ENCODE measurements at places on chromosomes 3 and 15.
A peak's percentile ranks its signal among the peaks of the same experiment; 100 is the strongest.

- no peak for DNase-seq
Observed at GRCh38 chr3:122100591-122101463, 45.7 kb downstream of the CD86 start.

- DNase-seq: no peak
Observed at GRCh38 chr15:61118885-61119284, 110.2 kb downstream of the RORA start.

DNA sequence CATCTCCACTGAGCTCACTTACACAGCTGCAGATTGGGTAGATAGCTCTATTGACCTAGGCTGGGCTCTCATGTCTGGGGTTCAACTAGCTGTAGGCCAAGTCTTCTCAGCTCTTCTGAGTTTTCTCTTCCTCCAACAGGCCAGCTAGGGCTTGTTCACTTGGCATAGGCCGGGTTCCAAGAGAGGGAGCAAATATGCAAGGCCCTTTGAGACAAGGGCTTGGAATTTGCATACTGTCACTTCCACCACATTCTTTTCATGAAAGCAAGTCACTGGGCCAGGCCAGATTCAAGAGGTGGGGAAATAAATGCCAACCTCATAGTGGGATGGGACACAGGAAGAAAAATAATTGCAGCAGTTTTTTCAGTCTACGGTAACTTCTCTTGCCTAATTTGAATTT lies 25.2 kb downstream of the PIGB start:
- no peak for DNase-seq

- no peak for DNase-seq
Observed at GRCh38 chr15:60679256-60679655, 200.3 kb upstream of the ICE2 start.

- peak; percentile 19 for DNase-seq
Observed at GRCh38 chr3:39278616-39278935, 1.3 kb downstream of the CX3CR1 start.

DNA sequence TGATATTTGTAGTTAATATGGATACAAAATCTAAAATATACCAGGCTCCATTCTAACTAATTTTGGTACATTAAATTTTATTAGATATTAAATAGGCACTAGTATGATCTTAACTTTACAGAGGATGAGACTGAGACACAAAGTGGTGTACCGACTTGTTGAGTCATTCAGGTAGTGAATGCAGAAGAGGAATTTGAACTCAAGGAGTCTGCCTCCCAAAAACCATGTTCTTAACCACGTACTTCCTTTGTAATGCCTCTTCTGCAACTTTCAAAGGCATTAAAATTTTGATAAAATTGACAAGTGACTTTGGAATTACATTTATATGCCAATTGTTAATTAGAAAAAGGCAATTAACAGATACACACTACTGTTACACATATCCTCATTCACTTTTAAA lies 61.8 kb downstream of the ZBBX start:
- no peak for DNase-seq

DNA sequence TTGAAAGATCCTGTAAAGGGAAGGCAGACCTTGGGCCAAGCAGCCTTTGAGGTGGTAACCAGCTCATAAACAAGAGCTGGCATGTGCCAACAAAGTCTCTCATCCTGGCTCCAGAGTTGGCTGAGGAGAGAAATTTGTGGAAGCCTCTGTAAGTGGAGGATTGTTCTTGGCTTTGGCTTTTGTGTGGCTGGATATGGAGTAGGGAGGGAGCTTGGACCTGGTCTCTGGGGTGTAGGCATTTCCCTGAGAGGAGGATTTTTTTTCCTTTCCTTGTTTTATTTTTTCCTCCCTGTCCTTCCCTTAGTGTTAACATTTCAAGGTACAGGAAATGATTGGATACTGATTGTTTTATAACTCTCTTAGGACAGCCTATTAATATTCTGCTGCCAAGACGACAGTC lies 60.8 kb downstream of the ZNF609 start:
- DNase-seq: no peak

DNA sequence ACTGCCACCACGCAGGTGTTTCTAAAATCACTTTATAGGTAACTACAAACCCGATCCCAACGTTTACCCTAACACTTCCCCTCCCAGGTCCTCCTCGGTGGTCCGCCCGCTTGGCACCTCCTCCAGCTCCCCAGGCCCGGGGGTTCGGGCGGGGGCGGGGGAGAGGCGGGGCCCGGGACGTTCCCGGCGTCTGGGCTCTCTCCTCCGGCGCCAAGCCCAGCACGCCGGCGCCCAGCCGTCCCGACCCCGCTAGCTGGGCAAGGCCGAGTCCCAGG lies 562 bp downstream of the CGGBP1 start:
- no peak for DNase-seq

DNA sequence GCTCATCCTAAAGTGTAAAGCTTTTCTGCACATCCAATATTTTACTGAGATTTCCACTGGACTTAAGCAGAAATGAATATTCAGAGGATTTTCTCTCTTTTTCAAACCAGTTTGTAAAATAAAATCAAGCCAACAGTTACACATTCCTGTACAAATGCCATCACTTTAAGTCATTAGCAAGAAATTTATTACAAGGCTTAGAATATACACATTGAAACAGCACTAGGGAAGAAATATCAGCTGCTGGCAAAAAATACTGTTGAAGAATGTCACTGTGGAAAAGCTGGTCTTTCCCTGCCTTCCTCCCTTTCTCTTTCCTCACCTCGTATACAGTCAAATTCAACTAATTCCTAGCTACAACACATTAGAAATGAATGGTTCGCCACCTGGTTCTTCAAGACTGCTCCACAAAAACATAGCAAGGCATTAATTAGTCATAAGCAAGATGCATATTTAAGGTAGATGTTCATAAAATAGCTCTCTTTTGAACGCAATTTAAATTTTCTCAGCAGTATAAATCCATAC lies 21.3 kb downstream of the PLOD2 start:
- no peak for DNase-seq

DNA sequence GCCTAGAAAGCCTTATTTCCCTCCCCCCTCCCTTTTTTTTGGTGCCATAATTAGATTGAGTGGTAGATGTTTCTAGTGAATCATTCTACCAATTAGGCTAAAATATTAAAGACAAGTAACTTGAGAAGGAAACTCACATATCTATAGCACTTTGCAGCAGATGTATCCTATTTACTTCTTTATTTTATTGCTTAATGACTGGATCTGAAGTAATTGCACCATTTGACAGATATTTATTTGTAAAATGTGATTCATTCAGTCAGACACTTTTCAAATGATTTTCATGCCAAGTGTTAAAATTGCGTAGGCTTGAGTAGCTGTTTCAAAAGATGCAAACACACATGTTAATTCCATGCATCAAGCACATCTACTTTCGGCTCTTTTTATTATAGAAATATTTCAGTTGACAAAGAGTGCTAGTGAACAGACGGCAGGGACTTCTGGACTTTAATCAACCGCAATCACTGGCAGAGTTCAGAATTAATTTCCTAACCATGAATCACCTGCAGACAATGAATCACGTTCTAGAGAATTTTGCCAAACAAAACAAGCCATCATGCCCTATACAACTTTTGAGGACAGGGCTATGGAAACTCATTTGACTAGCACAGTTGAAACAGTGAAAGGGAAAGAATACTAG lies 636.8 kb downstream of the MECOM start:
- DNase-seq: no peak

GRCh38 chr3:71186801-71187200 lies 396.7 kb downstream of the FOXP1 start:
- DNase-seq: no peak

- DNase-seq: no peak
Observed at GRCh38 chr3:21654241-21654640, 96.8 kb downstream of the ZNF385D start.

GRCh38 chr15:22948056-22948455 lies 32.1 kb downstream of the CYFIP1 start:
- no peak for DNase-seq

GRCh38 chr3:143383421-143383820 lies 263.9 kb downstream of the CHST2 start:
- DNase-seq: no peak

- DNase-seq: no peak
Observed at GRCh38 chr15:37100966-37101215, 542 bp upstream of the MEIS2 start.

- DNase-seq: no peak
Observed at GRCh38 chr15:58293622-58294550, 137.9 kb upstream of the LIPC start.

- DNase-seq: no peak
Observed at GRCh38 chr3:124969963-124970722, 35.6 kb upstream of the MUC13 start.

- DNase-seq: peak; percentile 42
Observed at GRCh38 chr3:11907667-11908660, 61.3 kb upstream of the TAMM41 start.

GRCh38 chr3:194512895-194513601 lies 26.2 kb upstream of the ATP13A3 start:
- DNase-seq: no peak

DNA sequence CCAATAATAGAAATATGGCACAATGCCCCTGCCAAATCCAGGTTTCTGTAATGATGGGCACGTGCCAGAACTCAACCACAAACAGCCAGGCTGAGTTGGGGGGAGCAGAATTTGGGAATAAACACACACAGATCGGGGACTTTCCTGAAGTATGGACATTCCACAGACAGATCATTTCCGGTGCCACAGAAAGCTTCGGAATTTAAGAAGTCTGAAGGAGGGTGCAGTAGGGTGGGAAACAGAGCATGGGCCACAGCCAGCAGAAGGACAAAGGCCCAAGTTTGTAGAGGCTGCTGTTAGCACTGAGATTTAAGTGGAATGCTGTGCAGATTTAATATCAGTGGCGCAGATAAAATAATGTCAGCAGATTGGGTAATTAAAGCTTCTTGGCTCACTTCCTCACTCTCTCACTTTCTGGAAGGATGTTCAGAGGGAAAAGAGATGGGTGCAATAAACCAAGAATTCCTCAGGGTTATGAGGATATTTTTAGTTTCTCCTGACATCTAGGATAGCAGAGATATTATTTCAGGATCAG lies 67.4 kb downstream of the MYLK start:
- no peak for DNase-seq

DNA sequence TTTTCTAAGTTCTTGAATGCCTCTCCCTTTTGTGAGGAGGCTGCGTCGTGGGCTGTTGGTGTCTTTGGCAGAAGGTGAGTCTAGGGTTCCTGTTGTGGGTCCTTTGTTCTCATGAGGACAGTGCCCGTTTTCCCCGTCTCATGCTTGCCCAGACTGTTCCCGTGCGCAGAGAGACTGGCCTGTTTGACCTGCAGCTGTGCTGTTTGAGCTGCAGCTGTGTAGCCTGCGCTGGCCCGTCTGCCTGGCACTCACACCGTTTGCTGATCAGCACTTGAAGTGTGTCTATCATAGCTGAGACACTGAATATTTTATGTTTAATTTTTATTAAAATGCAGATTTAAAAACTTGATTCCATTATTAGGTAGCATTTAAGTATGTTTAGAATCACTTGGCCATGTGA lies 9.9 kb downstream of the GOLGA6L2 start:
- DNase-seq: no peak

DNA sequence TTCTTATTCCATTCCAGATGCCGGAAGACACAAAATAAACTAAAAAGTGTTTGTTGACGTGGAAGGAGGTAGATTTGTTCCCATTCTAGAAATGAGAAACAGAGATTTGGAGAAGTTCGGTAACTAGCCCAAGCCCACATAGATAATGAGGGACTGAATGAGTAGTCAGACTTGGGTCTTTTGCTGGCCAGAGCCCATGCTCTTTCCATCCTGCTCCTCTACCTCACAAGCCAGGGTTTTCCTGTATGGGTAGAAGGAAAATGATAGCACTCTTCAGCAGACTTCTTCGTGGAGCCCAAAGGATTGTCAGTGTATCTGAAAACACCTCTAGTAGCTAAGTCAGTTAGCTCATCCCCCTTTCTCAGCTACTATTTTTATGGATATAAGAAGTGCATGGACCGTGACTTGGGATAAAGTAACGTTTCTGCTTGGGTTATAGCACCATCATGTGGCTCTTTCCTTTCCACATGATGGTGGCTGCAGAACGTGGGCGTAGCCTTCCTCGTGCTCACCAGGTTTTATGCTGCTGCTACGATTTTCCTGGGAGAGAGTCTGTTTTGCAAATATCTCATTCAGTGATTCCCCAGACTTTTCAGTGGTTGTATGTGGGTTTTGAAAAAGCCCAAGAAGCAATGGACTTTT lies 84.6 kb downstream of the DGKG start:
- no peak for DNase-seq

GRCh38 chr3:39188271-39189149 lies 3.9 kb downstream of the XIRP1 start:
- peak; percentile 46 for DNase-seq

DNA sequence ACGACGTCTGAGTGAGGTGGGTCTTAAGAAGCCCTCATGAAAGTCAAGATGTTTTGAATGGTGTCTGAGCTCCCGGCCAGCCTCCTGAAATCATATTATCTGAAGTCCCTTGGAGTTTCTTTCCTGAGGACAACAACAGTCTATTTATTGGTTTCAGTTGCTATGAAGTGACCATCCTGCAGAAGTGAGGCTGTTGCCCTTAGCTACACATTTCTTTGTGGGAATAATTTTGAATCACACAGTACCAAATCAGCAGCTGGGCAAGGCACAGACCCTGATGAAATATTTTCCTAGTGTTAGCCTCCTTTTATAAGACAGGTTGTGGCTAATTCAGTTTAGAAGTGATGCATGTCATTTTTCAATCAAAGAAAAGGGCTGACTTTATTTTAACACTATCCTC lies 220.7 kb upstream of the AZI2 start:
- no peak for DNase-seq

DNA sequence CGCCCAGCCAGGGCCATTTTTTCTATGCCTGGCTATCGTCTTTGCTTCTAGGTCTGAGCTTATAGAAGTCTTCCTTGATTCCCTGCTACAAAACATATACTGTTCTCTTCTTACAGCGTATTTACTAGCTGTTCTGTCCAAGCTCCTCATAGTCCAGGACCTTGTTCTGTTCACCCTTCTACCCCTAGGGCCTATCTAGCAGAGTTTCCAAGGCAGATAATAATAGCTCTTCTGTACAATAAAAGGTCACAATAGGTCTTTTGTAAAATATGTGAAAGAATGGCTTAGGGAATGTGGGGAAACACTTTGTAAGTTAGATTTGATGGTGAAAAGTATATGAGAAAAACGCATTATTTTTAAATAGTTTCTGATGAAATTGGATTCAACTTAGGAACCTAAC lies 158.2 kb downstream of the P3H2 start:
- DNase-seq: no peak

DNA sequence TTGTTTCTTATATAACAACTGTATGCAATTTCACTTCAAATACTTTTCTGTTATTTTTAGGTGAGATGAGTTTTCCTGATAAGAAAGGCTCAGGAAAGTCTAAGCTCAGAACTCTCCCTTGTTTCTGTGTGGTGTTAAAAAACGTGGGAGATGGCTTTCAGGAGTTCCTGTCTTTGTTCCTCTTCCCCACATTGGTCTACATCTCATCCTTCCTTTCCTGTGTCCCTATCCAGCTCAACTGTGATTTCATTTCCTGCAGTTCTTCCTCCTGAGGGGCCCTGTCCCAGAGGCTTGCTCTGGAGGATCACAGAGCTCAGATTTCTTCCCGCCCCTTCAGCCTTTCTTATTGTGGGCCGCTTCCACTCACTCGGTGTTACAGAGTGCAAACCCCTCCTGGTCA lies 11.2 kb downstream of the SEC13 start:
- DNase-seq: no peak
